NCI-H510A treated with DMSO at 0.1 percent for 48 hours (cell line): ENCODE measurements at places on chromosomes 1 and 21.

DNA sequence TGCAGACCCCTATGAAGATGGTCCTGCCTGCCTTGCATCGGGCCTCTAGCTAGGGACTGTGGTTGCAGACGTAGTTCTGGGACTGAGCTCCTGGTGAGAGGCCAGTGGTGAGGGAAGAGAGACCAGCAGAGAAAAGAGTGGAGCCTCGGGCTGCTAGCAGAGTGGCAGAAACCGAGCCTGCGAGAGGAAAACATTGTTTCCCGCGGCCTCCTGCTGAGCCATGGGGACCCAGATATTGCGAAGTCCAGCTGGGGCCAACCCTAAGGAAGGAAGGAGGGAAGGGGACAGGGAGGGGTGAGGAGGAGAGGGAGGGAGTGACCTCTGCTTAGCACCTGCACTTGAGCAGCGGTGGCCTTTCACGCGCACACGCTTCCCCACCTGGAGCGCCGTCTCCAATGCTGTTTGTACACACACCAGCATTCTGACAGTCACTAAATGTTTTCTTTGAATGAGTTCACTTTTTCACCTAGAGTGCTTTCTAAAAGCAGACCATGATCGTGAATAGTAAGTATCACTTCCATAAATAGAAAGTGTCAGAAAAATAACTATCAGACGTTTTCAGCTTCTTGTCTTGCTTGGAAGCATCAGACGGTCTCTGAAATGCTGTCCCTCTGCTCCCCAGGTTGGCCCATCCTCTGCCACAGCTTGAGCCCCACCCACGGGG, 2.5 kb upstream of the FNDC10 start:
- DNase-seq, result no peak

GRCh38 chr1:17307946-17308345, at the start of gene PADI4:
Gene PADI4, plus strand, starts transcription at chr1:17308197. Its CDS starts 26 bp downstream, at chr1:17308223.
- DNase-seq, result no peak

DNA sequence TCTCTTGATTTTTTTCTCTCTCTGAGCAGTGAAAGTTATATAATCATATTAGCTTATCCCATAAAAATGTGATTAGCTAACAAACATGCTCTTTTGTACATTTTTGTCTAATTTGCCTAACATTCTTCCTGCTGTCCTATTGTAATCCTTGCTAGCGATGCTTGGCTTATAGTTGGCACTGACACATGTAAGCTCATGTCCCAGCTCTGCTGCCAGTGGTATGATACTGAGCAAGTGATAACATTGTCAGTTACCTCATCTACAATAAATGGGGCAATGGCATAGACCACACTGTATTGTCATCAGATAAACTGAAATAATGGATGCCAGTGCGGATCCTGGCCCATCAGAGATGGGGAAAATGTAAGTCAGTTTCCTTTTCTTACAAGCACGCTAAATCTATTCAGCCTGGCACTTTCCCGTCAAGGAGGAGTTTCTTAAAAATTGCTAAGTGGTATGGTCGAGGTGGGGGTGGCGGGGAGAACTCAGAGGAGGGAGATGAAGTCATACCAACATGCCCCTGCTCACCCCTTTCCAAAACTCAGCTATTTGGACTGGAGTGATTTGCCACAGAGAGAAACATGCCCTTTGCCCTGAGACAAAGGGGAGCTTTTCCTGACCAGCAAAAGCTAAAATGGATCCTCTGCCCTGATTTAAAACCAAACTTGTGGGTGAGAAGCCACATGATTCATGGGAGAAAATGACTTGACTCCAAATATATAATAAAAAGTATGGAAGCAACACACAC, 1.3 kb downstream of the FYB2 start:
- no peak for DNase-seq

DNA sequence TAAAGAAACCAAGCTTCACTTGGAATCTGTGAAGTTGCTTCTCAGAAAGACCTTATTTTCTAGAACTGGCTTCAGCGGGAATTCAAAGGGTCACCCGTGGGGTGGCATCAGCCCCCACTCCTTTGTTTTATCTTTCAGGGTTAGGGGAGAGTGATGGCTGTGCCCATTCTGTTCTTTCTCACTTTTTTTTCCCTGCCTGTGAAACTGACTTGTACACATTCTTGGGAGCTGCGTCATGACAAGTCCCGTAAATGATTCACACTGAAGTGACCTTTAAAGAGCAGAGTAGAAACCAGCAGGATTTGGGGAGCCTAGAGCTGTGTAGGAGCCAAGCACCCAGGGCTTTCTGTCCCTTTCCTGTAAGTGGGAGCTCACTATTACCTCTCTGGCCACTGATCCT, 43.8 kb downstream of the SLC44A3 start:
- no peak for DNase-seq

- no peak for DNase-seq
Observed at GRCh38 chr21:39924577-39925308, 57.5 kb downstream of the PCP4 start.

DNA sequence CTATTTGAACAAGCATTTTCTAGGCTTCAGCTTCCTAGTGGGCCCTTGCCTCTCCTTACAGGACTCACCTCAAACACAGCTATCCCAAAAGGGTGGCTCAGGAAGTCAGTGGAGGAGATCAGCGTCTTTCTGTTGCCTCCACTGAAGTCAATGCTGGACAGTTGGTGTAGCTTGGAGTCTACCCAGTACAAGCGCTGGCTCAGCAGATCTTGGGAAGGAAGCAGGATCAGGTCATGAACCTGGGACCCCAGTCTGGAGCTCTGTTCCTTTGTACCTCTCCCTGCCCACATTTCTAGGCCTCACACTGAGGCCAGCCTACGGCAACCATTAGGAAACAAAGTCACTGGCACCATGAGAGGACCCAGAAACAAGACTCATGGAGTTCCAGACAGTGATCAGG, 23.7 kb upstream of the MAGOH start:
- DNase-seq, result no peak

DNA sequence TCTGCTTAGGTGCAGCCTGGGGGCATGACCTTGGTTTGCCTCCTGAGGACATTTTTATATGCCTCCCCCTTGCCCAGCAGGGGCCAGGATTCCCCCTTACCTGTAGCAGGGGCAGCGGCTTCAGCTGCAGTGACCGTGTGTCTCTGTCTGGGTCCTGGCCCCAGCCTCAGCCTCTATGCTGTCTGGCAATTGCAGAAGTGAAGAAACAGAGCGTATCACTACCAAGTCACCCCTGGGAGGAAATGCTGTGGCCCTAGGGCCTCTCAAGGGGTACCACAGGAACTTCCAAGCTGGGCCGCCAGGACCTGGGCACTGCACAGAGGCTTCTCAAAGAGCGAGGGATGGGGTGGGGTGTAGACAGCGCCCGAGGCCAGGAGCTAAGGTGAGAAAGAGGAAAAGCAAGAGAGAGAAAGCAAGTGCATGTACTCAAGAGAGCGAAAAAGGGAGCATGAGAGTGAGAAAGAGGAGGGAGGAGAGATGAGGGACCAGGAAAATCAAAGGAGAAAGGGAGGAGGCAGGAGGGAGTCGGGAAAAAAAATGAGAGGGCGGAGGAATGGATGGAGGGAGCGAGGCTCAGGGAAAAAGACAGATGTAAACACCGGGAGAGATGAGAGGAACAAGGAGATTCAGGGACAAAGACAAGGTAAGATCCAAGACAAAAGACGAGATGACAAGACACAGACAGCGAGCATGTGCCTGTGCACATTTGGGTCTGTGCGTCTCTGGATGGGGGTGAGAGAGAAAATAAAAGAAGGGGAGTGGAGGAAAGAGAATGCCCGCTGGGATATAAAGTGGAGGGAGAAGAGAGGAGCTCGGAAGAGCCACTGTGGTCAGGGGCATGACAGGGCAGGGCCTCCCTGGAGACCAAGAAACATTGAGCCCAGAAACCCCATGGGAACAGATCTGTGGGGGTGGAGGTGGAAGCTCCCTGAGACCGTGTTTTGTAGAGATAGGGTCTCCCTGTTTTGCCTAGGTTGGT, at the start of gene PTAFR:
PTAFR (minus strand) TSS at position 199 of the 979 bp plus-strand sequence. CDS start 25,669 bp downstream, outside the sequence.
- DNase-seq, result no peak

GRCh38 chr1:32984455-32985171, 20.0 kb upstream of the RNF19B start:
- no peak for DNase-seq

- no peak for DNase-seq
Observed at GRCh38 chr1:1187938-1188337, 14.3 kb downstream of the TTLL10 start.

GRCh38 chr21:45811136-45811535, 167.6 kb downstream of the PCBP3 start:
- no peak for DNase-seq

- DNase-seq, result peak; percentile 96
Observed at GRCh38 chr1:58932859-58933598, 149.2 kb upstream of the JUN start.

- no peak for DNase-seq
Observed at GRCh38 chr1:237748171-237748960, 142.4 kb downstream of the ZP4 start.

- peak; percentile 23 for DNase-seq
Observed at GRCh38 chr1:183636783-183637182, 1.2 kb upstream of the ARPC5 start.

- no peak for DNase-seq
Observed at GRCh38 chr1:152457561-152457960, 43.5 kb upstream of the CRNN start.

DNA sequence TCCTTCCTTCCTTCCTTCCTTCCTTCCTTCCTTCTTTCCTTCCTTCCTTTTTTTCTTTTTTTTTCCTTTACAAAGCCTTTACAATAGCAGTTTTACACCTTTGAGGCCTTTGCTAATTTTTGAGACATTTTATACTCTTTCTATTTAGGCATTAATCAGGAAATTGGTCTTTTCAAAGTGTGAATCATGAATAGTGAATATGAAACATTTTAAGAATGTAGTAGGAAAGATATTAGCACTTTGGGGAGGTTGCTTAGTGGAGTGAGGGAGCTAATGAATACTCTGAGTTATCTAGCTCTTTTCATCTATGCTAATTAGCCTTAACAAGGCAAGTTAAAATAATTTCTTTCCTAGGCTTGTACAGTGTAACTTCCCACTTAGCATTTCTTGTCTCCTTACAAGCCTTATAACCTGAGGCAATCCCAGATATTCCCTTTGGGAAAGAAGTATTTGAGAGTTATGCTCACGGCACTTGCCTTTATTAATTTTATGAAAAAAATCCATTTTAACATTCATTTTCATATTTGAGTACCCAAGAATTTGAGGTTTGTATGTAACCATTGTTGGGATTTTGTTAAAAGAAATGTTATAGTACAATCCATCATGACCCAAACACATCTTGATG, 122.6 kb downstream of the NTNG1 start:
- no peak for DNase-seq

- DNase-seq, result peak; percentile 9
Observed at GRCh38 chr1:197519741-197520334, 251.8 kb downstream of the CRB1 start.

GRCh38 chr1:224432146-224432545, 2.5 kb downstream of the WDR26 start:
- no peak for DNase-seq

- DNase-seq, result no peak
Observed at GRCh38 chr1:178649582-178650350, 75.3 kb upstream of the RALGPS2 start.

GRCh38 chr21:38768471-38769063, 37.2 kb upstream of the ETS2 start:
- no peak for DNase-seq

DNA sequence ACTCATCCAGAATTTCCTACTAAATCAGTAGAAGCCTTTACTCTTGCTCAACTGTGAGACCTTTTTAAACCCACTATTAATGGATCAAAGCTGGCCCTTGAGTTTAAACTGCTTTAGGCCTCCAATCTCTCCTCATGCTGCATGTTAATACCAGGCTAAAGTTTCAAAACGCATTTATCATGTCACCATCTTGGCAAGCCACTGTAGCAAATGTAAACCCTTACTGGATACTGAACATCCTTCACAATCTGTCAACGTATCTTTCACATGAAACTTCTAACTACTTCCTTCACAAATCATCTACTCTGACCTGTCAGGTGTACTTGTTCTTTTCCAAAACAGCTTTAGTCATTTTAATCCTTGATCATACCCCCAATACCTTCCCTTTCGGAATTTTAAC, 3.0 kb downstream of the PAXBP1 start:
- no peak for DNase-seq

DNA sequence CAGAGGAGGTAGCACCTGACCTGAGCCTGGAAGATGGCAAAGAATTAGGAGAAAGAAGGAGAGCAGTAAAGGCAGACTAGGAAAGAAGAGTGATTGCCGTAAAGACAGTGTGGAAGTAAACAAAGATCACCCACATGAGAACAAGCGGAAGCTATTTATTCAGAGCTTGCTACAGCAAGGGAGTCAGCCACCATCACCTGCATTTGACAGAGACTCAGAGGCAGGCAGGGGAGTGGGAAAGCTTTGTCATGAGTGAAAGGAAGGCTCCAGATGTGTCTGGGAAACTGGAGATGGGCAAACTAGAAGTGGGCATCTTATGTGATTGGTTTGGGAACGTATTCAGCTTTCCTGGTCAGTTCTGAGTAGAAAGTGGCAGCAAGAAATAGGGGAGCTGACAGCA, 64.5 kb downstream of the NFASC start:
- DNase-seq, result no peak

DNA sequence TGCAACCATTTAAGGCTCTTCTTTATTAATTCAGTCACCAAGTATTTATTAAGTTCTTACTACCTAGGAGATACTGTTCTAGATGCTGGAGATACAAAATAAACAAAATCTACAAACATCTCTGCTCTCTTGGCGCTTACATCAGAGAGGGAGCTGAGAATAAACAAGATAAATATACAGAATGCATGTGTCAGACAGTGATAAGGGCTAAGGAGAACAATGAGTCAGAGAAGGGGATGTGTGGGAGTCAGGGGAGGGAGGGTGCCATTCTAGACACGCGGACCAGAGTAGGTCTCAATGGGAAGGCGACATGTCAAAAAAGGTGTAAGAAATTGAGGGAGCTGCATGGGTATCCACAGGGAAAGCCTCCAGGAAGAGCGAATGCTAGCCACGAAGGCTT, 393.2 kb downstream of the RWDD3 start:
- no peak for DNase-seq

DNA sequence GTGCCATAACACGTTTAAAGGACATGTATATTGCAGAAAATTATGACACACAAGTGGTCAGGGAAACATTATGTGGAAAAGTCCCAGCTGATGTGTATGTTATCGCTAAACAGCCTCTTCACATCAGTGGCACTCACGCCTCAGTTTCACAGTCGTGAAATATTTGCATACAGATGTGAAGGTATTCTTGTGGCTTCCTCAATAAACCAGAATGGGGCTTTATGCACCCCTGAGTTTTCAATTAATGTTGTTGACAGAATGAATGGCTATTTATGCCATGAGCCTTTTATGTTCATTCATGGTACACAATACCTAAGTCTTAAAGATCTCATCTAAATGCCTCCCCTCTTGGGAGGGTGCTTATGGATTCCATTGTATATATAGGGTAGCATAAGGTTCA, 202.1 kb upstream of the ADGRL2 start:
- no peak for DNase-seq

GRCh38 chr1:12422488-12422887, 192.7 kb downstream of the VPS13D start:
- DNase-seq, result no peak

- DNase-seq, result no peak
Observed at GRCh38 chr21:41622831-41623548, 115.0 kb upstream of the TMPRSS2 start.

- DNase-seq, result no peak
Observed at GRCh38 chr1:7405844-7406500, 365.1 kb upstream of the VAMP3 start.
